ENCODE measurements at places on chromosomes 16 and 17.
A peak's percentile ranks its signal among the peaks of the same experiment; 100 is the strongest.

- DNase-seq: no peak
These were observed 1.6 kb downstream of the IRX3 start for GRCh38 chr16:54284931-54285413.

GRCh38 chr16:19400711-19401110, 17.0 kb upstream of the TMC5 start:
- DNase-seq: no peak

DNA sequence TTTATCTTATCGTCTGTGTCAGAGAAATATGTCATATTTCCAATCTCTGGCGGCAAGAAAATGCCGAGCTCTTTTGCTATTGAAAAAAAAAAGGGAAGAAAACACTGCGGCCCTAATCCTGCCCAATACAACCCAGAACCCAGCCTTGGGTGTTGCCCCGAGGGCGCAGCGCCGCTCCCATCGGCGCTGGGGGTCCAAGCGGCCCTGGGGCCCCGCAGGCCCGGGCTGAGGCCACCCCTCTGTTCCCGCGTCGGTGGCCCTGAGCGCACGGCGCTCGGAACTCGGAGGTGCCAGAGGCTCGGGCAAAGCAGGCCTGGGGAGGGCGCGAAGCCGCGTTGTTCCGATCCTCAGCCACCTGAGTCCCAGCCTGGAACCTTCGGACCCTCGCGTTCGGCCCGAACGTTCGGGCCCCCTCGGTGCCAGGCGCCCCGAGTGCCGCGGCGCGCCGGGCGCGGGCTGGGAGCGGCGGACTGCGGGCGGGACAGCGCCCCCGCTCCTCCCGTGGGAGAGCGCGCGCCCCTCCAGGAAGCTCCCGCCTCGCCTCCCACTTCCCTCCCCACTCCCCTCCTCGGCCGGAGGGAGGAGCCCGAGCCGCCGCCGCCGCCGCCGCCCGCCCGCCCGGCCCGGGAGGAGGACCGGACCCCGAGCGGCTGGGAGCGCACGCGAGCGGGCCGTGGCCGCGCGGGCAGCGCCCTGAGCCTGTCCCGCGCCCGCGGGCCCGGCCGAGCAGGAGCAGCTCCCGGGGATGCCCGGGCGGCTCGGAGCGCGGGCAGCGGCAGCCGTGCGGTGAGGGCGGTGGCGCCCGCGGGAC, at the start of gene CPNE2:
Gene CPNE2 (plus strand): TSS at position 609 of the 811 bp plus-strand sequence. CDS start 18,160 bp downstream, outside the sequence.
- peak; percentile 64 for DNase-seq

DNA sequence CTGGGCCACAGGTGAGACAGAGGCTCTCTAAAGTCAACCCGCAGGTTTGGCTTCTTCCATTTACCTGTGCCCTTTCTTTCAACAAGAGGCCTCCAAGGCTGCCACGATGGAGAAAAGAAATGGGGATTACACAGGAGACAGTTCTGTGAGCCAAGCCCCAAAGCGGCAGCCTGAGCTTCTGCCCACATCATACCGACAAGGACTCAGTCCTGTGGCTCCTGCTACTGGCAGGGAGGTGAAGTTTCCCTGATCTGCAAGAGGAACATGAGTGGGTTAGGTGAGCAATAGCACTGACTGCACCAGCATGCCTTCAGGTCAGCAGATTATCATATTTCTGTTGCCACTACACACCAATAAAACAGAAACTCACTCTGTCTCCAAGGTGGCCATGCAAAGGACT, 800.0 kb downstream of the KCNJ18 start:
- DNase-seq: no peak

All from NCI-H460 (cell line).